Stimulated activated CD8-positive, alpha-beta memory T cell treated with anti-CD3 and anti-CD28 coated beads, Interleukin-15, amount 100 ng/mL, for 48 hours (primary cell): ENCODE measurements at places on chromosomes 7 and 10.

DNA sequence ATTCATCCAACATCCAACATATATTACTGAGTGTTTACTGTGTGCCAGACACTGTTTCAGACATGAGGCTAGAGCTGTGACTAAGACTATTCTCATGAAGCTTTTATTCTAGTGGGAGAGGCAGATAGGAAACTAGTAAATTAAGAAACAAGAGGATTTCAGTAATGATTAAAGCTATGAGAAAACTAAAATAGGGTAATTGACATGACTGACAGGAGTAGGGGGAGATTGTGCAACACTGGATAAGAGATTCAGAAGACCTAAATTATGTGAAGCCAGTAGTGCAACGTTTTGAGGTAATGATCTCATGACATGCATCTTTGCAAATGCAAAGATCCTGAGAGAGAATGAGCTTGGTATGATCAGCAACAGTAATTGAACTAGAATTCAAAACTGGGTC lies 48.6 kb upstream of the MKLN1 start:
- DNase-seq, result no peak

DNA sequence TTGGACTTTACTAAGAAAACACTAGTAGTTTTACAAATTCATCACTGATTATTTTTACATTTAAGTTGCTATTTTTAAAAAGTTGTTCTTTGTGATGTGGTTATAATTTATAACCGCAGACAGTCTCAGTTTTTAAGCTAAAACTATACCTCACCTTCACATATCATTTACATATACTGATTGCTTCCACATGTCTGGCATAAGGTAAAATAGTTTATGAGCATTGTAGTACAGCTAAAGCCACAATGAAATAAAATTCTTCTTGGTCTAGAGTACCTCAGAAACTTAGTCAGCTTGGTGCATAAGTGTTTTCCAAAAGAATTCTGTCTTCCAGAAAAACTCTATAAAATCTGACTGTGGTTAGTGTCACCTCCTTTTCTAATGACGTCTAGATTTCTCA lies 13.0 kb downstream of the SEMA3A start:
- DNase-seq, result no peak

DNA sequence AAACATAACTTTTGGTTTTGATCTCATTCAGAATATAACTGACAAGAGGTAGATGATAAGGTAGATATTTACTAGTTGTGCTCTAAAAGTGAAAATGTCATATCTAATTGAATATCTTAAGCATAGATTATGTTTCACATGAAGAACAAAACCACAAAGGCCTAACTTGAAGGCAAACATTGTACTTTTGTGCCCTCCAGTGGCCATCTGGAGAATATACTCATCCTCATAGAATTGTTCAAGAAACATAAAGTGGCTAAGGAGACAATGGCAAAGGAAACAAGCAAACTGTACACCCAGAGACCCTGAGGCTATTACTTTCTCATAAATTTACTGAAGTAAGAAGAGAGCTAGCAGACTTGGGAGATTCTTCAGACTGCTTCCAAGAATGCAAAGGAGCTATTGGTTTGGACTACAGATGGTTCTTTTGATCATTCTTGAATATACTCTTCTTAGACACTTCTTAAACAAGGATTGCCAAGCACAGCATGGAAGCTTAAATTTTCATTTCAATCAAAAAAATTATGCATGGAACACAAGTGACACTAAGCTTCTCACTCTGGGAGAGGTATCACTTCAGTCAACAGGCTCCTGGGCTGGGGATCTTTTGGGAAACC lies 98.2 kb upstream of the DKK1 start:
- no peak for DNase-seq

- DNase-seq, result no peak
Observed at GRCh38 chr10:93947524-93947923, 46.2 kb upstream of the PLCE1 start.

DNA sequence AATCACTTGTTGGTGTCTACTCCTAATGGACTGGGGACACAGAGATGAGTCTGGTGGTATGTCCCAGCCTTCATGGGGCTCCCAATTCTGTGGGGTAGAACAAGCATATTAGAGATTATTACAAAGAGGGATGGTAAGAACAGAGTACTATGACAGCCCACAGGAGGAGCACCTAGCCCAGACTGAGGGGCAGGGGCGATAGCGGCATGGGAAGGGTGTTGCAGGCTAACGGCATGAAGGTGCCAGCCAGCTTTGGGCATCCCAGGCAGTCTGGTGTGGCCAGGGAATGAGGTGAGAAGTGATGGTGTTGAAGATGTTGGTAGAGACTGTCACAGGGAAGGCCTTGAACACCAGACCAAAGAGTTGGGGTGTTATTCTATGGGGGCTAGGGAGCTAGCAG lies 280.0 kb downstream of the RPS24 start:
- no peak for DNase-seq

DNA sequence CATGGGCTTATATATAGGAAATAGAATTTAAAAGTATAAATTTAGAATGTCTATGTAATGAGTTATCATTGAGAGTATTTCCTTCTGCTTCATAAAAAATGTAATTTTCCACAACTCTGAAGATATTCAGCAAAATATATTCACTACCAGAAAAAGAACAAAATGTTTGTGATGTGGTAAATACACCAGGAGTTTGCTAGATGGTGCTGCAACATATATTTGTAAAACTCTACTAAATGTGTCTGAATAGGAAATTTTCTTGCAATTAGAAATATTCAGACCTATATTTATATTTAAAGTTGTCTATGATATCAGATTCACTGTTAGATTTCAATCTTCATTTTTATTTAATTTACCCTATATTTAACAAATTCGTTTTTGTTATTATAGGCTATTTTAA lies 201.1 kb downstream of the PPP1R3A start:
- DNase-seq, result no peak

DNA sequence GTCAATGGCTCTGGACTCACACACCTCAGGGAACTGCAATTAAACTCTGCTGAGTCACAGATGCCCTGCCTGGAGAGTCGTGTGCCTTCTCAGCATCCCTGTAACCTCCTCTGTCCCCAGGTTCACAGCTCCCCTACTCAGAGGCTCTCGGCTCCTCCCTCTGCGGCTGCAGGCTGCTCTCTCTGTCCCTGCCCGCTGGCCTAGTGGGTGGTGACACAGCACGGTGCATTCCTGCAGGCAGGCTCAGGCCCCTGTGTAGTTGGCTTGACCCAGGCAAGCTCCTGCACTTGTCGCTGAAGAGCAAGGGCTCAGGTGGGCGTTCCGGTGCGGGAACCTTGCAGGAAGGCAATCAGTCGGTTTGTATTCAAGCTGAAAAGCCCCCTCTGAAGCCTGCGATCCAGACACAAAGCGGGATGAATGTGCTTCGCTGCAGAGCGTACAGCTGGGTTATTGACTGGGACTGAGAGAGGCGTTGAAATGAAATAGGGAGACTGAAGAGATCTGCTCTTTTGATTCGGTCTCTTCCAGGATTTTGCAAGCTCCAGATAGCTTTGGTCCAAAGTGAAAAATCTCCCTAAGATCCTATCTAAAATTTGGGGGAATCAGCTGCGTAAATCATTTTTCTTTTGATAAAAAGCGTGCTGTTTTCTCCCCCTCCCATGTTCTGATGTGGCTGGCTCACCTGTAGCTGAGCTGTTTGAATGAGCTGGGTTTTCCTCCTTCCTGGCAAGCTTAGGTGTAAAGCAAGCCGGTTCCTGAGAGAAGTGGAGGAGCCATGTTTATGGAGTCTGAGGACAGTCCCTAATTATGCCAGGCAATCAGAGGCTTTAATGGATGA lies 208.7 kb upstream of the PHYHIPL start:
- DNase-seq, result no peak

- no peak for DNase-seq
Observed at GRCh38 chr7:43560742-43561330, 22.1 kb upstream of the STK17A start.

- no peak for DNase-seq
Observed at GRCh38 chr7:45921699-45922519, 837 bp upstream of the IGFBP3 start.

GRCh38 chr10:63576501-63576900 lies 55.3 kb downstream of the REEP3 start:
- no peak for DNase-seq

- no peak for DNase-seq
Observed at GRCh38 chr7:17474724-17475344, 176.4 kb downstream of the AHR start.

- DNase-seq, result no peak
Observed at GRCh38 chr10:76315240-76315639, 883.8 kb downstream of the LRMDA start.

- no peak for DNase-seq
Observed at GRCh38 chr10:132570771-132571649, 33.4 kb downstream of the INPP5A start.

DNA sequence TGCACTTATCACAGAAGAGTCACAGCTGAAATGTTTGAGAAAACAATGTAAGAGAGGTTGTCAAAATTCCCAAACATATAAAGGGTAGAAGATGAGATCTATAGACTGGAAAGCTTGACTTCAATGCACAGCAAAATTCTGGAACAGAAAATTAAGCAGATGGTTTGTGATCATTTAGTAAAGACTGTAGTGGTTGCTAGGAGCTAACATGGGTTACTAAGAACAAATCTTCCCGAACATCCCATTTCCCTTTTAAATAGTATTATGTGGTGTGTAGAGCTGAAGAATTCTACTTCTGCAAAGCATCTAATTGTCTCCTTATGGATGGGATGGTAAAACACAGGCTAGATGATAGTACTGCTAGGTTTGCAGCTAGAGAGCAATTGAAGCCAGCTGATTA lies 312.3 kb downstream of the CAMK1D start:
- DNase-seq, result no peak

DNA sequence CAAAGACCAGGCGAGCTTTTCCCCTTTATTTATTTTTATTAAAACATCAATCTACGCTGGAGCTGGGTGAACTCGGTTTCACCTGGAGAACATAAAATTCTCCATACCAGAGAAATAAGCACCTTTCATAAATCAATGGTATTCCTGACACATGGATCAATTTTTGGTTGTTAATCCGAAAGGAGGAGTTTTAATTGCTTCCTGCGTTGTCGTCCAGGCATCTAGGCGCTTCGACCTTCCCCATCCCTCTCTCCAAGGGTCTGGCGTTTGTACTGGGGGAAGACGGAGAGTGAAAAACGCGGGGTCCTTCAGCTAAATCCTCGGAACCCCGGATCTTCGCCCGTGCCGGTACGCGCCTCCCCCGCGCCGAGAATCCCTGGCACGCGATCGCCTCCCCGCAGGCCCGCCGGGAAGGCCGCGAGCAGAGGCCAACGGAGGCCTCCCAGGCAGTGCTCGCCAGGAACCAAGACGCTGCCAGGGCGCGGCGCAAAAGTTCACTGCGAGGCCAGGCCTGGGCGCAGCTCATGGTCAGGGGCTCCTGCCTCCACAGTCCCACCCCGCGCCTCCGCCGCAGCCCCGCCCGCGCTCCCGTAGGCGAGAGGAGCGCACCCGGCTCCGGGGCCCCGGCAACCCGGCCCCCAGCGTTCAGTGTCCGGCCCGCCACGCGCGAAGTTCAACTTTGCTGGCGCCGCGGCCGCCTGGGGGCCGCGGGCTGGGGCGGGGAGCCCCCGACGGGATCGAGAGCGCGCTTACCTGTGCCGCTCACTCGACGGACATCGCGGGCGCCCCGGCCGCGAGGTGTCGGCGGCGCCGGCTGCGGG lies 8.3 kb upstream of the EBF3 start:
- DNase-seq, result no peak

DNA sequence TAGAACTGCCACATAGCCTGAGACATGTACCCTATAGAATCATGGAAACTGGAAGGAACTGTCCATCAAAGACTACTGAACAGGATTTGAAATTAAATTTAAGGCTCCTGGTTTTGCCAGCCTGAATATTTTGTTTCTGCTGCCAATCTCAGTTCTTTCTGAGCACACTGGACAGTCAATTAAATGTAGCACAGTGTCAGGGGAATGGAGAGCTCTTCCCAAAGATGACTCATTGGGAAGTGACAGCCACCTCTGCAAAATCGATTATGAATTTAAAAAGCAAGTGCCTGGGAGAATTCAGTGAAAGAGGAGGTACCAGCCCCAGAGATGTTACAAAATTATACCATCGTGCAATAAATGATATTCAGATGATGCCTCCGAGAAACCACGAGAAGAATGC lies 47.8 kb downstream of the CPXM2 start:
- no peak for DNase-seq

DNA sequence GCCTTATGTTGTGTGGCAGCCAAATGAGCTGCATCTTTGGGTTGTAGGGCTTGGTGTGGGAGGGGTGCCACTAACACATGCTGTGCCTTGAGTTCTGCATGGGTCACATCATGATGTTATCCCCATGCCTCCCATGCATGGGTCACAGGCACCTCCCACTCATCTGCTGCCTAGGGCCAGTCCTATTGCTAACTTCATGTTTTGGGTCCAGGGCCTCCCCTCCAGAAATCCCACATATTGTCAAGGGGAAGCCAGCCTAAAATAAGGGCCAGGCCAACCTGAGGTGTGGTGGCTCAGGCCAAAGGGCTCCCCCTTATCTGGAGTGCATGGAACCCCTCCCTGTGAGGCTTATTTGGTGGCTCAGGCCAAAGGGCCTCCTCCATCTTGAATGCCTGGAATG lies 299.0 kb downstream of the RPS24 start:
- no peak for DNase-seq

DNA sequence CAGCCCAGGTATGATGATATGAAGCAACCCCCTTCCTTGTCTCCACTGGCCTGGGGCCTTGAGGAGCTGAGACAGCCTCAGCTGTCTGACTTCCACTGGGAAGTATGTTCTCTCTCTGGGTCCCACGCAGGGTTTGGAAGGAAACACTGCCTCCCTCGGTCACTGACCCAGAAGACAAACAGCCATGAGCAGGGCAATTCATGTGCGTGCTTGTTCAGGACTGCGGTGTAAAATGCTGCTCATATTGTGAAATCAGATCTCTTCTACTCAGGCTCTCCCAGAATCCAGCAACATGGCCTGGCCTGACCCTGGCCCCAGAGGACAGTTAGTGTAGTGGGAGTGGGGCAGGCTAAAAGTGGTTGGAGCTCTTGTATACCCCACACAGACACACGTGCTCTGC lies 2.8 kb downstream of the CLCN1 start:
- DNase-seq, result no peak

DNA sequence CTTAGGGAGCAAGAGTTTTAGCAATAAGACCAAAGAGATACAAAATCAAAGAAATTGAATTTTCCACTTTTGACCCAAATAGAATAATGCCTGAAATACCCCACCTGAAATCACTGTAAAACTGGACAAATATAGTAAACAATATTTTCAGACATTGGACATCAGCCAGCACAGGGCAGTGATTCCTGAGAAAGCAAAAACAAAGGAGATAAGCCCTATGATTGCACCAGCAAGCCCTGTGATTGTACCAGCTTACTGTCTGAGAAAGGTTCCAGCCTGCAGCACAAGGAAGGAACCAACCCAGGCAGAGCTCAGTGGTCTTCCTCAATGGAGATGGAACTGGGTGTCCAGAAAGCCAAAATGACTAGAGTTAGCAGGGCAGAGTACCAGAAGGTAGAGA lies 10.3 kb downstream of the TMEM106B start:
- DNase-seq, result no peak

- no peak for DNase-seq
Observed at GRCh38 chr7:30988351-30989005, 24.7 kb downstream of the GHRHR start.

- DNase-seq, result peak; percentile 32
Observed at GRCh38 chr10:124153023-124153826, 59.8 kb upstream of the CHST15 start.

GRCh38 chr7:21023841-21024484 lies 237.3 kb upstream of the SP8 start:
- no peak for DNase-seq
